ENCODE measurements at places on chromosomes 16 and 17.

DNA sequence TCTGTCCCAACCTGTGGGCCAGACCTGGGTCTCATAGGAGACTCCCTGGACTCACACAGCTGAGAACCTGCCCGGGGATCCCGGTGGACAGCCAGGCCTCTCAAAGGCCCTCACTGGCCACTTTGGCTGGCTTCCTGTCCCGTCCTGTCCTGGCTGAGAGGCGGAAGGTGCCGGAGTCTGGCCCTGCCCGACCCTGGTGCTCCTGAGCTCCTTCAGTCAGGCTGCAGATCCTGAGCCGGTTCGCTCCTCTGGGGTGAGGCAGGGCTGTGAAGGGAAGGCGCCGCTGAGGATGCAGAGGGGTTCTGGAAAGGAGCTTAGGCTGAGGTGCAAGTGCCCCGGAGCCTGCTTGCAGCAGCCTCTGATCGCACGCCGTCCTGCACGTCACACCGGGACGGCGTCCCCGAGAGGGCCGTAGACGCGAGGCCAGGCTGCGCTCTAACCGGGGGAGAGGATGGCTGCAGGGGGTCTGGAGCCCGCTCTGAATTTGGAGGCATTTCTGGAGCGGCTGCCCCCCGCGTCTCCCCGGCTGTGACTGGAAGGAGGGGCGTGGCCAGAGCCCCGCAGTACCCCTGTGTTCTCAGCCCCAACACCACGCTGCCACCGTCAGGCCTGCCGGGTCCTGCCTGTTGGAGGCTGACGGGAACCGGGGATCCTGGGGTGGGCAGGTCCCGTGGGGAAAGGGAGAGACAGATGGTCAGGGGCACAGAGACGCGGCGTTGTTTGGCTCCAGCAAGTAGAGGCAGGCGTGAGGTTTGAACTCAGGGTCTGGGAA, 4.1 kb downstream of the HGS start:
- no peak for DNase-seq

DNA sequence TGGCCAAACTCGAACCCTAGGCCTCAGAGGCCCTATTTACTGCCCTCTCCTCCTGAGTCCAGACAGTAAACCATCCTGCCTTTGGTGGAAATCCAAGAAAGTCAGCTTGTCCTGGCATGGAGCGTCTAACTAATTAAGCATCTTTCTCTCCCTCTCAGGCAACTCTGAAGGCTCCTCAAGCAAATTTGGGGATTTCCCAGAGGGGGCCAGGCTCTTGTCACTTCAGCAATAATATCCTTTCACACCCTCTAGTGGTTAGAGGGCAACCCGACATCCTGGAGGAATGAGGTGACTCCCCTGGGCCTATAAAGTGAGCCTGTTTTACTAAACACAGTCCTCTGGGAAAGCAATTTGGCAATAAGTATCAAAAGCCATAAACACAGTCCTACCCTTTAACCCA, 60.4 kb downstream of the NOG start:
- DNase-seq: no peak

- no peak for DNase-seq
Observed at GRCh38 chr16:52055381-52055780, 491.6 kb downstream of the TOX3 start.

- DNase-seq: no peak
Observed at GRCh38 chr17:9895923-9896322, 9.1 kb downstream of the RCVRN start.

DNA sequence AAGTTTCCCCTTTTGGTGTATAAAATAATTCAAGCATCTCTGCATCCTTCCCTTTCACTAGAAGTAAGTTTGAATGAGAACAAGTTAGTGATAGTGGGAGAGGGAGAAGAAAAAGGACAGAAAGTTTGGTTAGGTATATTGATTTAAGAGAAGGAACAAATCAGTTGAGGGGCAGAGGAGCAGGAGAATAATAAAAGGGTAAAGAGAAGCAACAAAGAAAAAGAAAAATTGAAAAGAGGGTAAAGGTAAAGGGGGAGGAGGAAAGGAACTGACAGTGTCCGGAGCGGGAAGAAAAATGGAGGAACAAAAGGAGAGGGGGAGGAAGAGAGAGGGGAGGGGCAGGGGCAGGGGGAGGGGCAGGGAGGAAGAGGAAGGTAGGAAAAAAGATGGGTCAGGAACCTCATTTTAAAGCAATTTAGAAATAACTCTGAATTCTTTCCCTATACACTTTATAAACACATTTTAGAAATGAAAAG, 6.3 kb upstream of the IGF2BP1 start:
- DNase-seq: no peak

- no peak for DNase-seq
Observed at GRCh38 chr17:28717578-28718332, at the start of gene RAB34. TSS of gene RAB34 (minus strand) at chr17:28717868. CDS start at chr17:28717266, 602 bp downstream.

DNA sequence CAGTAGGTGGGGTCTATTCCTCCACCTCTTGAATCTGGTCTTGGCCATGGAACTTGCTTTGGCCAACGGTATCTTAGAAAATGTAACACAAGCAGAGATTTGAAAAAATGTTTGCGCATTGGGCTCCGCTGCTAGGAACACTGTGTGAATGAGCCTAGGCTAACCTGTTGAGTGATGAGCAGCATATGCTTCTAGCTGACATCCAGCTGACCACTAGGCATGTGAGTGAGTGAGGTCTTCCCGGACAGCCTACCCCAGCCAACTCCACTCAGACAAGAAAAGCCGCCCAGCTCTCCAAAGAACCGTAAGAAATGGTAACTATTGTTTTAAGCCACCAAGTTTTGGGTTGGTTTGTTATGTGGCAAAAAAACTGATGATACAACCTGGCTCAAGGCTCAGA, 31.4 kb upstream of the BCO1 start:
- DNase-seq: no peak

- DNase-seq: no peak
Observed at GRCh38 chr17:80166446-80166845, 3.4 kb upstream of the CARD14 start.

DNA sequence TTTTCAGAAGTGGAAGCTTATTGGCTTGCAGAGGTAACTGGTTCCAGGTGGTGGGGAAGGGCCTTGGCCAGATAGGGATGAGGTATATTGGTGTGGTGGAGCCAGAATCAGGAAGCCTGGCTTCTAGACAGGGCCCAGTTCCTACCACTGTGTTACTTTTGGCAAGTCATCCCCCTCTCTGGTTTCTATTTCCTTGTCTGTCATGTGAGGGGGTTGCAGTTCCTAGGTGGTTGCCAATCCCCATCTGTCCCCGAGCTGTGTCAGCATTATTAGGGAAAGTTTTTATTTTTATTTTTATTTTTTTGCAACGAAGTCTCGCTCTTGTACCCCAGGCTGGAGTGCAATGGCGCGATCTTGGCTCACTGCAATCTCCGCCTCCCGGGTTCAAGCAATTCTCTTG, 3.0 kb downstream of the SMCR8 start:
- DNase-seq: no peak

DNA sequence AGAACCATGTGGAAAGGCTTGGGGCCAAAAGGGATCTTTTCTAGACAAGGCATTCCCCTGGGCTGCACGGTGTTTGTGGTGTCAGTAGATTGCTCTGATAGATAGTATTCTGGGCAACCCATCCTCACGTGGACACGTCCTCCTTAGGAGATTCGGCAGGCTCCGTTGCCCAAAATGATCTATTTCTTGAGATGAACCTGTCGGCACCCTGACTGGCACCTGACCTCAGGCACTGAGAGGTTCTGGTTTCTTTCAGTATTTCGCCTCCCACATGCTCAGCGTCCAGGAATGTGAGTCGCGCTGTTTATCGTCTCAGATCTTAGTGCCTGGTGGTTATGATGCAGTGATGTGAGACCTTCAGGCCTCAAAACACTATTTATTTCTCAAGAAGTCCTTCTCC, 89.7 kb downstream of the MARCHF10 start:
- no peak for DNase-seq

GRCh38 chr17:40242774-40243173, 23.7 kb downstream of the WIPF2 start:
- DNase-seq: no peak

GRCh38 chr17:81683208-81683583, 401 bp downstream of the ARL16 start:
- no peak for DNase-seq

DNA sequence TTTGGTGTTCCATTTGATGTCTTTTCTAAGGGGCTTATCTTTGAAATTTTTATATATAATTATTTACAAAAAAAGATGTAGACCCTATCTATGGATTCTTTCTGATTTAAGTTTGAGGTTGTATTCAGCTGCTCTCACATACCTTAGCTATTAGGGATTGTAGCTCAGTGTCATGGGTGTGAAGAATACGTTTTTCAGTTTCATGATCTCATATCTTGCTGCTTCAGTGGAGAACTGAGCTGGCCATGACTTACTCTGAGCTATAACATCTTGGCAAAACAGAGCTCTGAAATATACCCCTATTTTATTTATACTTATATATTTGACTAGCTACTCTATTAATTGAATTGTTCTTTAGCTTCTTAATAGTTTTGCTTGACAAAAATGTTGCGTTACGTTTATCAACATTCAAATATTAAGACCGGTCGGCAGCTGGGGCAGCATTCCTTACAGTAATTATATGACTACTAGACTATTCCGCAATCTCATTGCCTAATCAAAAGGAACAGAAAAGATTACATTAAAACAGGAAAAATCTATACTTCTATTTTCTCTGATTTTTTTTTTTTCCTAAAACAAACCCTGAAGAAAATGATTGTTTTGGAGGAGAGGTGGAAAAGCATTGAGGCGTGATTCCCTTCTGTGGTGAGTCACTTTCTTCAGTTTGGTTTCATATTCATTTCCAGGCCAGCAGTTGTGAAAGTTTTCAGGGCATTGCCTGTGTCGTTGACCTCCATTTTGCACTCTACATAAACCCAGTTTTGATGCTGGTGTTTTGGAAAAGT, 24.1 kb upstream of the KRT24 start:
- DNase-seq: no peak

DNA sequence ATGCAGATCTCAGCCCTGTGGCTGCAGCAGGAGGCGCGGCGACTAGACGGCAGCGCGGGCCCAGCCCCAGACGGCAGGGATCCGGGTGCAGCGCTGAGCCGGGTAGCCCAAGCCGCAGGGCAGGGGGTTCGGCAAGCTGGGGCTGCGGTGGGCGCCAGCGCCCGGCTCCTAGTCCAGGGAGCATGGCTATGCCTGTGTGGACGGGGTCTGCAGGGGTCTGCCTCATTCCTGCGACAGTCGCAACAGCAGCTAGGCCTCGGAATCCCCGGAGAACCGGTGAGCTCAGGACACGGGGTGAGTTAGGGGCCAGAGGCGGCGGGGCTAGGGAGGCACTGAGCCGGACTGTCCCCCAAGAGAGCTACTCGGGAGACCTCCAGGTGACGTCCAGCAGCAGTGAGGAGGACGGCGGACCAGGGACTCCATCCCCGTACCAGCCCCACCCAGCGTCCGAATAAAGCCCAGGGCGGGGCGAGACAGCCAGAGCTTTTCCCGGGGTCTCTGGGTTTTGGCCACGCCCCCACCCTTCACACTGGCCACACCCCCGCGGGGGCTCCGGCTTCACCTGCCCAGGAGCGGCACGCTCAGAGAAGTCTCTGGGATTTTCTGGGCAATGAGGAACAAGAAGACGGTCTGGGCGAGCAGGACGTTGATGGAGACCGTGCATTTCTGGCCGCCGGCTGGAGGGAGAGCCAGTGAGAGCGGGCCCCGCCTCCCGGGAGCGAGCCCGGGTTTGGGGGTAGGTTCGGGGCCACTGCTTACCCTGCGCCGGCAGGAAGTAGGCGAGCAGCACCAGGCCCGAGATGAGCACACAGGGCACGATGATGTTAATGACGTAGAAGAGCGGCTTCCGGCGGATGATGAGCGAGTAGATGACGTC, 1.1 kb downstream of the C17orf107 start:
- no peak for DNase-seq

GRCh38 chr16:3027983-3028715, 4.3 kb downstream of the THOC6 start:
- peak; percentile 83 for DNase-seq

GRCh38 chr16:84749072-84749471, 49.3 kb downstream of the USP10 start:
- DNase-seq: no peak

GRCh38 chr17:28141313-28141712, 98.8 kb downstream of the NLK start:
- no peak for DNase-seq

GRCh38 chr17:28347261-28347891, 10.0 kb downstream of the POLDIP2 start:
- DNase-seq: no peak

DNA sequence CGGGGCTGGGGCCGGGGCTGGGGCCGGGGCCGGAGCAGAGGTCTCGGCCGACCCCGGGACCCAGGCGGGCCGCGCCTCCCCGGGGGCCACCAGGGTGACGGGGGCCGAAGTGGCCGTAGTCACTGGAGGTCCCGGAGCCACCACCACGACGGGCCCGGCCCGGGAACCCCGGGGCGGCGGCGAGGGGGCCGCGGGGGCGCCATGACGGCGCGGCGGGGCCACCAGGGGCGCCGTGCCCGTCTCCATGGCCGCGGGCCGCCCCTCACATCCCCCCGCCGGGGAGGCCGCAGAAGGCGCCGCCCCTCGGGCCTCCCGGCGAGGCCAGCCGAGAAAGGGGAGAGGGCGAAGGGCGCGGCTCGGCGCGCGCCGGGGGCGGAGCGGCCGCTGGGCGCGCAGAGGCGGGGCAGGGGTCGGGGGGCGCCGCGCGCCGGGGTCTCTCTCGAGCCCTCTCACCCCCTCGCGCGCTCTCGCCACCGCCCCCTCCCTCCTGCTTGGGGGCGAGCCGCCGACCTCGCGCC, 297 bp downstream of the TBC1D10B start:
- DNase-seq: no peak

GRCh38 chr17:16339959-16340358, 13.3 kb downstream of the CENPV start:
- no peak for DNase-seq

DNA sequence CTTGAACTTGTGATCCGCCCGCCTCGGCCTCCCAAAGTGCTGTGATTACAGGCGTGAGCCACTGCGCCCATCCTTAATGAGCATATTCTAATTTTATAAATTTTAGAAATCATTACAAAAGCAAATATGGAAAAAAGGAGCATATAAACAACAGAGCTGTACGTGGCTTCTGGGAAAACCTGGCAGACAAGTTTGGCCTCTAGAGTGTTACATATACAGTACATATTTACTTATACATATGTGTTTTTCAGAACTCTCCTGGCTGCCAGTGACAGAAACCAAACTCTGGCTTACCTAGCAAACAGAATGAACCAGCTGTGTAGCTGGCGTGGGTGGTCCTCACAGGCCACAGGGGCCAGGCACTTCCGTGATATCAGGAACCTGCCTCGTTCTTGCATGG, 10.1 kb downstream of the DRC3 start:
- DNase-seq: no peak

DNA sequence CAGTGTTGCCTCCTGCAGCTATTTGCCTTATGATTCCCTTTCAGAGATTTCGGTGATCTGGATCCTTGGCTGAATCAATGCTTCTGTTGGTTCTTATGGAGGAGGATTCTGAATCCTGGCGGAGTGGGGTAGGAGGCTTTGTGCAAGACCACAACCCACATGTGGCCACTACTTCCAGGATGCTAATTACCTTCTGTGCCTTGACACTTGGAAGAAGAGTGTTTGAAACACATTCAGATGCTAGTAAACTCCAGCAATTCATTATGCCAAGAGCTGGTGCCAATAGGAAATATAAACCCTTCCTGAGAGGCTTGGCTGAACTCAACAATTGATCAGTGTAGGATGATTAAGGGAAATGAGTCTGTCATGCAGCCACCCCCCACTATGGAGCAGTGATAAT, 12.1 kb upstream of the NLRP1 start:
- no peak for DNase-seq

Measured in NCI-H2227 treated with DMSO at 0.1 percent for 48 hours (cell line).